Mucosa of descending colon (tissue), 3 donors: ENCODE measurements at places on chromosomes 4 and X. TPM values are rescaled to one million over a fixed set of nuclear protein-coding genes. Genes with fewer than 3 reads are reported as not detected.

GRCh38 chrX:10189317-10190268, 32.8 kb downstream of the CLCN4 start:
- DNase-seq = peak; percentile 65

- no peak for DNase-seq
Measured at GRCh38 chr4:3668825-3669552, 97.2 kb upstream of the ADRA2C start.

DNA sequence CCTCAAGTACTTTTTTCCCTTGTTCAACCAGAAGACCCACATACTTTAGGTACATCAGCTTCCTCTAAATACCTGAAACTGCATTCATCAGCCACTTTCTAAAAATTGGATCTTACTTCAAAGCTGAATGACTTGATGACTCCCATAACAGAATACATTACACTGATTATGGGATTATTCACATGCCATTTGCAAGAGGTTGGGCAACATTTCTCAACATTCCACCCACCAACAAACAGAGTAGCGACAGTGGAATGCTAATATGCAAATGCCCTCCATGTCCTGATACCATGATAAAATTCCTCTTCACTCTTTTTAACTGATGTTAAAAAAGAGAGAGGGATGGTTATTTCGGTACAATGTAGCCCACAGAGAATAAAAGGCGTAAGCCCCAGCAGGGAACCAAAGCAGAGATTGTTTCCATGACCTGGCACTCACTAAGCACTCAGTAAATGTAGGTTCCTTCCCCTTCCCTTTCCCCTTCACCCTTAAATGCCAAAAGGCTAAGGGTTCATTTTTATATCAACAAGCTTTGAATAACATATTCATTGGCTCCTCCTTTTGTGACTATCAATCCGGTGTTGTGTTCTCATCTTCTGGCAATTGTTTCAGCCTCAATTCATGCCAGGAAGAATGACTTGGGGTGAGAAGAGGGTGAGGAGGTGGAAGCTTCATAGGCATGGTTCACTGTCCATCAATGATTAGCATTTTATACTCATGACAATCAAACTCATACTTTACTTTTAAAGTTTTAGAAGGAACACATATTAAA, 317.2 kb downstream of the DHX15 start:
- no peak for DNase-seq

The FAM184B gene
- 0.41 TPM for total RNA-seq

DNA sequence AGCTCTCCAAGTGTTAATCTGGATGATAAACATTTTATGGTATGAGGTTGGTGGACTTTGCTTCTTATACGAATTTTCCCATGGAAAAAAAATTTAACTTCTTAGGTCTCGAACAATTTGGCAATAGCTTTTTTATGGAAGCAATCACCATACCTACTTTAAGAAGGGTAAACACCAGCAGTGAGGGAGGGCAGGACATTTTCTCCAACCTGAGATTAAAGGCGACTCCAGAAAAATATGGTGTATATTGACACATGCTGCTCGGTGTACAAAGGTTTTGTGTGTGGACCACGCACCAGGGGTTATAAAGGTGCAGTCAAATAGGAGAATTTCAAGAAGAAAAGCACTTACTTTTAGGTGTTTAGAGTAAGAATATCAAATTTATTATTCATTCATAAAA, 34.2 kb upstream of the SULT1E1 start:
- DNase-seq = peak; percentile 52

- DNase-seq = no peak
Measured at GRCh38 chr4:85431156-85431555, 43.8 kb upstream of the ARHGAP24 start.

DNA sequence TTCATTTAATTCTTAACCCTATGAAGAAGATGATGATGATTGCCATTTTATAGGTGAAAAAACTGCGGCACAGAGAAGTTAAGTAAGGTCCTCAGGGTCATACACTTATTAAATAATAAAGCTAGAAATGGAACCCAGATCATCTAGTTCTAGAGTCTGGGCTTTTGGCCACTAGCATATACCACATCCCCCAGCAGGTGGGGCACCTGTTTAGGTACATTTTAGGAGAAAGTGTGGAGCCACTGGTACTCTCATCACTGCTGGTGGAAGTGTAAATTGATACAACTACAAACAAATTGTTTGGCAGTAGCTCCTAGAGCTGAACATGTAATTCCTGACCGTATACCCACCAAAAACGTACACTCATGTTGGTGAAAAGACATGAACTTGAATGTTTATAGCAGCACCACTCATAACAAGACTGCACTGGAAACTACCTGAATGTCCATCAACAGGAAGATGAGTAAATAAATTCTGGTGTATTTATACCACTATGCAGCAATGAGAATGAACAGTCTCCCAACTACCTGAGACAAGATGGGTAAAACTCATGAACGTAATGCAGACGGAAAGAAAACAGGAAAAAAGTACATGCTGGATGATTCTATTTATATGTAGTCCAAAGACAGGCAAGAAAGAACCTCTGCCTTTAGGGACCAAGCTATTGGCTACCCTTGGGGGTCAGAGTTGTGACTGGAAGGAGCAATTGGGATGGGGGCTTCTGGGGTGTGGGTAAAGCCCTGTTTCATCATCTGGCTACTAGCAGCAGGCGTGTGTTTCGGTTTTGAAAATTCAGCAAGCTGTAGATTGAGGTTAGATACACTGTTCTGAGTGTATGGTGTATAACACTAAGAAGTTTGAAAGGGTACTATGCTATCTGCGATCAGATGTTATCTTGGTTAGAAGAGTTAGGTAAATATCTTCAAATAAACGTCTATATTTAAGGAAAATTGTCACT, 72.3 kb upstream of the ADGRG2 start:
- no peak for DNase-seq

- DNase-seq = no peak
Measured at GRCh38 chr4:54540931-54541330, 116.8 kb upstream of the KIT start.

The NLGN3 gene
- 3.1 TPM for total RNA-seq

GRCh38 chr4:151031831-151032605, 16.9 kb upstream of the LRBA start:
- no peak for DNase-seq

- no peak for DNase-seq
Measured at GRCh38 chr4:4268776-4269175, 20.8 kb upstream of the TMEM128 start.

DNA sequence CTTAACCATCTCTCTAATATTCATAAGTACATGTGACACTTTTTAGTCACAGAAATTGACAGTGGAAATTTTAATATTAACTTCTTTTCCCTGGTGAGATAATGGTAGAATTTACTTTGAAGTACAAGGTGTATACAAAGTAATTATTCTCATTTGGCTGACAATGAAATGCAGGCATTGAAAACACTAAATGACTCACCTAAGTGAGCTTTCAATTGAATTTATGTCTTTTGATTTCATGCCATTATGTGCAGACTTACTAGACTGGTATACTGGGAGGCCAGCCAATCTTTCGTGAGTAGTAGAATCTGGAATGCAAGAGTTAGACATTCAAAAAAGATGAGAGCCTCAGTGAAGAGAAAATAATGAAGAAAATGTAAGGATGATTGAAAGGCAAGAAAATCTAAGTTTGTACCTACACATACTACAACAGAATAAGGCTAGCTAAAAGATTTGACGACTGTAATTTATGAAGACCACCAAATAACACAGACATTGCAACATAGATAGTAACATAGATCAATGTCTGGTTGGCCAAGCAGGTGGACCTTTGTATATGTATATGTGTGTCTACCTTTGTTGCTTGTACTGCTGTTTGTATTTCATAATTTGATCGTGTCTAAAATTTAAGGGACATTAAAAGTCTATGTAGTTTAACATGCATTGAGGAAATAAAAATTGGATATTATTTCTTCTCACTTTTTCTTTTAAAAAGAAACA, 459.7 kb downstream of the IL15 start:
- DNase-seq = no peak

DNA sequence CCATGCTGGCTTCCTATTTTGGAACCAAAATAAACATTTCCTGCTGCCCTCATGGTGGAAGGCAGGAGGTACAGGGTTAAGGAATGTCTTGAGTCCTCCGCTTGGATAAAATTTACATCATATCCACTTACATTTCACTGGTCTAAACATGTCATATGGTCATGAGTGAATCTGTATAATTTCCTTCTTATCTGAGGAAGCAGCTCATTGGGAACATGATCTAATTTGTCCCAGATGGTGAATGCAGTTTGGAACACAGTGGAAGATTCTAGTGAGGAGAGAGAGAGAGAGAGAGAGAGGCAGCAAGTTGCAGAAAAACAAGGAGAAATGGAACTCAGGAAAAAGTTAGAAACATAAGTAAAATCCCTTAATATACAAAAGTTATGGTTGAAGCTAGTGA, 46.8 kb downstream of the MXRA5 start:
- no peak for DNase-seq

The TMEM31 gene
- not detected for total RNA-seq

DNA sequence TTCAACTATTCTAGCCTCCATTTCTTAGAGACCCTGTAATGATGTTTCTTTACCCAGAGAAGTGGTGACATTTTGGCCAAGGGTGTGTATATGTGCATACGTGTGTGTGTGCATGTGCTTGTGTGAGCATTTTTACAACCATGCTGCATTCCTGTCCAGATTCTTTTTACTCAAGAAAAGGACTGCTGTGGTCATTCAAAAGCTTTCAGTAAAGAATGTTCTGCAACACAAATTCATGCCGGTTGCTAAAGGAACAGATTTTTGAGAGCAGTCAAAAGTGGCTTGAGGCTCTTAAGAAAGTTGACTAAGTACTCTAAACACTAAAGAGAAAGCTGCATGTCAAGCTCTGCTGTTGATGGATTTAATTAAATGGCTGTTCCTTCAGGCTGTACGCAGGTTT, 65.0 kb upstream of the FMR1 start:
- DNase-seq = no peak

The CLDN2 gene
- total RNA-seq = 0.22 TPM

DNA sequence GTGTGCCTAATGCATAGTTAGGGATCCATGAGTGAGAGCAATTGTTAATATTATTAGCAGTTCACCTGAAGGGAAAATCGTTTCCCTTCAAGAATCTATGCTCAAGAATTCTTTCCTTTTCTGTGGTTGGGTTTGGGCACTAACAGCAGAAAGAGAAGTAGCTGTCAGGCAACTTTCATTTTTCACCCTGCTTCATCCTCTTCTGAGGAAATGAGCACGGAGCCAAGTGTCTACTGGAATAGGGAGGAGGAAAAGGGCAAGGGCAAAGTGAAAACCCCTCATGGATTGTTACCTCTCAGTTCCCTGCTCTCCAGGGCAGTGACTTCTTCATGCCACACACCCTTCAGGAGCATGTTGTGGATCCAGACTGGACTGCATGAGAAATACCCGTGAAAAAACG, 2.6 kb upstream of the HPGDS start:
- DNase-seq = no peak

The RBMXL3 gene
- total RNA-seq = not detected

DNA sequence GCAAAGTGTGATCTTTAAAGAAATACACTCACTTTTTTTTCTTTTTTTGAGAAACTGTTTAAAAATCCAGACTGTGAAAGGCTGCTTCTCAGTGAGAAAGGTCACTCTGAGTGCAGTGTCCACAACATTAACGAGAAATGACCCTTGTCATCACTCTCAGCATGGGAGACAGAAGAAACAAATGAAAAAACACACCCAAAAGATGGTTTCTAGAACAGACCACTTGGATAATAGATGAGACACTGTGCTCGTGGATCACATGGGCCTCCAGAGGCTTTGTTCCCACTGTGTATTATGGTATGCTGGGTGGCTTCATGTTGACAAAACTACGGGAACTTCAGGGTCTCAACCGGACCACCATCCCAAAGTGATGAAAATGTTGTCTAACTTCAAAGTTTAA, 64.9 kb downstream of the NEUROG2 start:
- DNase-seq = no peak

GRCh38 chrX:123153846-123154335, 30.2 kb upstream of the GRIA3 start:
- DNase-seq = no peak

DNA sequence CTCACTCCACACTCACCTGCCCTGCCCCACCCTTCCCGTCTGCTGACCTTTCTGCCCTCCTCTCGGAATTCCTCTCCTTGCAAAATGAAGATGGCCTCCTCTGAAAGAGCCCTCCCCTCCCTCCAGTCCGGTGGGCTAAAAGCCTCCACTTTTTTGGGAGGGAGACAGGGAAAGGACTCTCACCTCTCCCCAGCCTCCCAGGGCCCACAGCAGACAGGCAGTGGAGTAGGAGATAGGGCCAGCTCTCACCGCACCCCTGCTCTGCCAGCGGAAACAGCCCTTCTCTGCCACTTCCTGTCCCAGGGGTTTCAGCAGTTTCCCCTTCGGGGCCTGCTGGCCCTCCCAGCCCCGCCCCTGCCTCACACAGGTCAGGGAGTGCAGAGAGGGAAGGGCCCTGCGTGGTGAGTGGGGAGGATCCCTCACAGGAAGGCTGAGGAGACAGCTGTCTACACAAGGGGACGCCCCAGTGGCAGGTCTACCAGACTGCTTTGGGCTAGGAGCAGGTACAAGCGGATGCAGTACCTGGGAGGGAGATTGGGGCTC, 18.2 kb downstream of the ELF4 start:
- peak; percentile 69 for DNase-seq

- DNase-seq = no peak
Measured at GRCh38 chr4:123453061-123453680, 56.6 kb downstream of the SPRY1 start.

GRCh38 chr4:76235407-76235806, 16.1 kb upstream of the FAM47E start:
- no peak for DNase-seq

The TBX22 gene
- total RNA-seq = not detected

DNA sequence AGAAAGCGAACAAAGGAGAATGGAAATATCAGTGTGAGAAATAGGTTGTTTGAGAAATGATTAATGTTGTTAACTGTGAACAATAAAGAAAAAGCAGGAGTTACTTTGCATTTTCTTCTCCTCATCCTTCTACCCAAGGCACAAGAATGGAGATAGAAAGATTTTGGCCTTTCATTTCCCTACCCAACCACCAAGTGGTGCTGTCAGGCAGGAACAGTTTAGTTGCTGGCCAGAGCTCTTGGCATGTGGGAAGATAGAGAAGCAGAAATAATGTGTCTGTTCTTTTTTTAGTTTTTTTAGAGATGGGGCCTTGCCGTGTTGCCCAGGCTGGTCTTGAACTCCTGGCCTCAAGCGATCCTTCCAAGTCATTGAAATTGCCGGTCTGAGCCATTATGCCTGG, 12.8 kb downstream of the HOPX start:
- DNase-seq = peak; percentile 28

DNA sequence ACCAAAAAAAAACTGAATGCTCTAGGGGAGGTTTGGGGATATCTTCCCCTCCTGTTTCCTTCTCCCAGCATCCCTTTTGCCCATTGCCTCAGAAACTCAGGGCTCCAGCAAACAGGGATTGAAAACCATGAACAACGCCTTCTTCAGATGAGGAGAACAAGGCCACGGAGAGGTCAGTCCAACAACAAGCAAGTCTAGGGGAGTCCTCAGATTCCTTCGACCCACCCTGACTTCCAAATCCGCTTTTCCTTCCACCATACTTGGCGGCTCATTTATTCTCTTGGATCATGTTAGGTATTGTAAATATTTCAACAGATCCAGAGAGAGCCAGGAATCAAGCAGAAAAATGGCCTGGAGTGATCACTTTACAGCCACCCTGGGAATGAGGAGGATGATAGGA, 21.9 kb downstream of the REELD1 start:
- DNase-seq = no peak

The NWD2 gene
- 0.95 TPM for total RNA-seq
